ENCODE measurements at places on chromosomes 16 and 17. TPM values are rescaled to one million over a fixed set of nuclear protein-coding genes. Genes with fewer than 3 reads are reported as not detected.
A peak's percentile ranks its signal among the peaks of the same experiment; 100 is the strongest.

DNA sequence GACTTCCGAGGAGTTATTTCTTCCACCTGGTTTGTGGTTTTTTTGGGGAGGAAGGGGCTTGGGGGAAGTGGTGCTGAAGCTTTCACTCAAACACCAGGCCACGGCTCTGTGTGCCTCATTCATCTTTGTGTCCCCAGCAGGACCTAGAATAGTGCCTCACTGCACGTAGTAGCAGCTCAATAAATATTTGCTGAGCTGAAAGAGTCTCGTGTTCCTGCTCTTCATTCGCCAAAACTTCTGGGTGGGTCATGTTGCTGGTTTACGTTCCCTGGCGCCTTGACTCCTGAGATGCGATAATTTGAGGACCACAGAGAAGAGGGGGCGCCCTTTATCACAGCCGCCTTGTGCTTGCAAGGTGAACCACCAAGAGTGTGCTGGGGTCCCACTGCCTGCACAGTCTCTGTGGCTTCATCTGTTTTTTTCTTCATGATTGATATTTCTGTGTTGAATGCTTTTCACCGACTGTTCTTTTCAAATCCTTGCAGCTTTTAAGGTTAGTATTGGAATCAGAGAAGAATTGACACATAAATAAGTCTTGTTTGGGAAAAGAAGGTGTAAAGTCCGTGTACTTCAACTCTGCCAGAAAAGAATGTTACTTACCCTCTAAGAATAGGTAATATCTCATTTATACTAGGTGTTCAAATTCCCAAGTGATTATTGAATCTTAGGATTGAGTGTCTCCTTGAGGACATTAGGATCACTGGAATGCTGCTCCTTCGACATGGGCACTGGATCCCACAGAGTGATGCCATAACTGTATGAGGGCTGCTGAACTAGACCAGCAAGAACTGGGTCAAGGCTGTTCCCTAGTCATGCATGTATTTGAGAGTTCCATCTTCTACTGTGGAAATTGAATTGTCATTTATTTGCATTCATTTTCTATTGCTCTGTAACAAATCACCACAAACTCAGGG is 92.7 kb upstream of the CLEC18A start:
- DNase-seq = peak; percentile 25

- peak; percentile 40 for DNase-seq
Measured at GRCh38 chr17:29039764-29040598, 3.0 kb upstream of the PIPOX start.

- DNase-seq = no peak
Measured at GRCh38 chr16:89110641-89111040, 17.0 kb downstream of the ACSF3 start.

DNA sequence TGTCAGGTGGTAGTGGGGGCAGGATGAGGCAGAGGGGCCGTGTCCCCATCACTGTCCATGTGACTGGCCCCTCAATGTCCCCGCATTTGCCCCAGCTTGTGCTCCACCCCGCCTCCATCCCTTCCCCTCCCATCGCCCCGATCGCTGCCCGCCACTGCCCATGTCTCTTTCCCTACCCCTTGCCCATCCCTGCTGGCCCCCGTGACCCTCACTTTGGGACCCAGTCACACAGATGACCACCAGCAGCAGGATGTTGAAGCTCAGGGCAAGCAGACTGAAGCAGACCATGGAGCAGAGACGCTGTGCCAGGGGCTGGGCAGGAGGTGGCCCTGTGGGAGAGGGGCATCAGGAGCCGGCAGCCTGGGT is 6.1 kb downstream of the ASGR2 start:
- DNase-seq = no peak

DNA sequence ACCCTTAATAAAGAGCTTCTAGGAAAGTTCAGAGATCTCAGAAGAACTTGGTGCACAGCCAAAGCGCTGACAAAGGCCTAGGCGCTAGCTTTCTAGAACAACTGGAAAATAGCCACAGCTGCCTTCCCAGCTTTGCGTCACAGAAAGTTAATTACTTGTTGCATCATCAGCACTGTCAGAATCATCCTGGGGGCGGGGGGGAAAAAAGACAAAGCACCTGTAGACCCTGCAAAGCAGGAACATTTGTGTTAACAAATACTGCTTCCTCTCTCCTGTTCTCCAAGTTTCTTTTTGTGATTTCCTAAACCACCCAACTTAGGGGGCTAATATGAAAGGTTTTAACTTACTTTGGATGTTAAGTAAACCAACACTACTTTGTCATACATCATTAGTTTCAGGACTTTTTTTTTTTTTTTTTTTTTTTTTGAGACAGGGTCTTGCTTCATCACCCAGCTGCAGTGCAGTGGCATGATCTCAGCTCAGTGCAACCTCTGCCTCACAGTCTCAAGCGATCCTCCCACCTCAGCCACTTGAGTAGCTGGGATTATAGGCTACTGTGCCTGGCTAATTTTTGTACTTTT is 4.8 kb upstream of the AARSD1 start:
- no peak for DNase-seq

DNA sequence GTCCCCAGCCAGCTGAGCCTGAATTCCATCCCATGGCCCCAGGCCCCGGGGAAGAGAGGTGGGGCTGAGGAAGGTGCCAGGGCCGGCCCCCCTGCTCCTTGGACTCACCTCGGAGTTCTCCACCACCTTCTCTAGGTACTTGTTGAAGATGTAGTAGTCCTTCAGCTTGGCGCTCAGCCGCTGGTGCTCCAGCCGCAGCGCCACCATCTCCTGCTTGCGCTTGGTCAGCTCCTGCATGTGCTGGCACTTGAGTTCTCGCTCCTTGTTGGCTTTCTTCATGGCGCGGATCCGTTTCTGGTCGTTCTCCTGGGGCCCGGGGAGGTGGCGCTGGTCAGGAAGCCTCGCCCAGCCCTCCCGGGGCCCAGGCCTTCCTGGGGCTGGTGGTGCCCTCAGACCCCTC is 3.3 kb downstream of the CCDC42 start:
- no peak for DNase-seq

DNA sequence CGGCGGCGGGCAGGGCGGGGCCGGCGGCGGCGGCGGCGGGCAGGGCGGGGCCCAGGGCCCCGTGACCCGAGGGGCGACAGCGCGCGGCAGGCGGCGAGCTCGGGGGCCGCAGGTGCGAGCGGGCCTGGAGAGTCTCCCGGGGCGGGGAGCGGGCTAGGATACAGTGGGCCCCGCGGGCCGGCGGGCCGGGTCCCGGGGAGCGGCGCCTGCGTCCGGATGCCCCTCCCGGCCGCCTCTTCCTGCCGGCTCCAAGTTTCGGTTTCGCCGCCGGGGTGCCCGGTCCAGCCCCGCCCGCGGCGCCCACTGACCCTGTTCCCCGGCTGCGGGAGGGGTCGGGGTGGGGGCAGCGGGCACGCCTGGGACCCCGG is at the start of gene RNF213:
Gene RNF213, plus strand, starts transcription at position 62 of the 368 bp plus-strand sequence. CDS start 2,830 bp downstream, outside the sequence.
- DNase-seq = peak; percentile 81

- no peak for DNase-seq
Measured at GRCh38 chr17:59427425-59427921, 96.0 kb downstream of the YPEL2 start.

- DNase-seq = no peak
Measured at GRCh38 chr16:47886631-47887415, 269.0 kb downstream of the ABCC12 start.

GRCh38 chr17:20300436-20300934 is 166.9 kb downstream of the LGALS9B start:
- no peak for DNase-seq

- DNase-seq = no peak
Measured at GRCh38 chr17:12296209-12296625, 275.5 kb downstream of the MAP2K4 start.

- no peak for DNase-seq
Measured at GRCh38 chr16:78552106-78552675, 452.7 kb downstream of the WWOX start.

DNA sequence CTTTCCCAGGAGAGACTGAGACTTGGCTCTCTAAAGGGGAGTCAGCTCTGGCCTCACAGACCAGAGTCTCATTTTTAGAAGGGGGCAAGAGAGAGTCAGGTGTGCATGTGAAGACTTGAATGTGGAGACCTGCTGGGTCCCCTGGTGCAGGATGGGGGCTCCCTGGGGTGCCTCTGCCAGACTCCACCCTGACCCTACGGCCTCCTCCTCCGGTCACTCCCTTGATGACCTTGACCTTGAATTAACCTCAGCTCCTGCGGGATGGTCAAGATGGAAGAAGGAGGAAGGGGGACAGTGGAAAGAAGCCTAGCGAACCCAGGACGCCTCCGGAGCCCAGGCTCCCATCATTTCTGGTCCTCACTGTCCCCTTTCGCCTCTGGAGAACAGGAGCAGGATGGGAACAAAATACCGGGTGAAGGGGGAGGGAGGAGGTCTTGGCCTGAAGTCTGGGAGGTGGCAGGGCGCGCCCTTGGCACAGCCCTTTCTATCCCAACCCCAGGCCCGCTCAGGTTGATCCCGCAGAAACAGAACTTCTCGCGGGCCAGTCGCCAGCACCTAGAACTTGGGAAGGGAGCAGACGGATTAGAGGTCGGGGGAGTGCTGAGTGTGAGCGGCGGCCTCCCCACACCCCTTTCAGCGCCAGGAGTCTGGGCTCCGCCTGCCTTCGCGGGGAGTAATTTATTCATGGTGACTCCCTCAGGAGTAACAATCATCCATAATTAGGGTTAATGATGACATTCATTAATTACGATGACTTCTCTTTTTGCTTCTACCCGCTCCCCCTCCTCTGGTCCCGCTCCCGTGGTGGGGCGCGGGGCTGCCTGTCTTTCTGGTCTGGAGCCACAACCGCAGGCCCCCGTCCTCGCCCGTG is 1.6 kb downstream of the STAC2 start:
- DNase-seq = no peak

GRCh38 chr17:75308732-75309629 is 19.7 kb upstream of the SLC25A19 start:
- DNase-seq = peak; percentile 79

- DNase-seq = no peak
Measured at GRCh38 chr17:71477356-71477755, 643.5 kb upstream of the SOX9 start.

GRCh38 chr16:71205482-71206131 is 24.9 kb downstream of the HYDIN start:
- DNase-seq = no peak

DNA sequence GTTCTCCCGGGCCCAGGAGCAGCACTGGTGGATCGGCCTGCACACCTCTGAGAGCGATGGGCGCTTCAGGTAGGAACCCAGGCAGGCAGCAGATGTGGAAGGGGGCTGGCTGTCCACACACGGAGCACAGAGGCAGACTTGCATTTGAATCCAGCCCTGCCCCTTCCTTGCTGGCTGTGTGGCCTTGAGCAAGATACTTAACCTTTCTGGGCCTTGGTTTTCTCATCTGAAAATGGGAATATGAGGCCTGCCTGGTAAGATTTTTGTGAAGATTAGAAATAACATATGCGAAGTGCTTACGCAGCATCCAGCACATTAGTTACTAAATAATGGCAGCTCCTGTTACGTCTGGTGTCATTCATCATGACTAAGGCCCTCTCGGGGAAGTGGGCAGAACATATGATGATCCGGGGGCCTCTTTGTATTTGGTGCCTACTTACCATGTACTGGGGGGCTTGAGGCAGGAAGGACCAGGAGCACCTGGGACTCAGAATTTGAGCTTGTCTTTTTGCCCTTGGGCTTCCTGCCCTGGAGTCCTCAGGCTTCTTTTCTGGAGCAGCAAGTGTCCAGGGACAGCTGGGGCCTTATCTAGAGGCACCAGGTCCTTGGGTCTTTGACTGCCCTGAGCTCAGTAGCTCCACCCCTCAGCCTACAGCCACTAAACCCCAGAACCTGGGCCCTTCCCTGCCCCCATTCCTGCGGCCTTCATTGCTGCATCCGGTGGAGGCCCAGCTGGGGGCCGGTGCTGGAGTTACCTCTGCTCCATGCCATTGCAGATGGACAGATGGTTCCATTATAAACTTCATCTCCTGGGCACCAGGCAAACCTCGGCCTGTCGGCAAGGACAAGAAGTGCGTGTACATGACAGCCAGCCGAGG is 53.8 kb downstream of the MRC2 start:
- DNase-seq = no peak

DNA sequence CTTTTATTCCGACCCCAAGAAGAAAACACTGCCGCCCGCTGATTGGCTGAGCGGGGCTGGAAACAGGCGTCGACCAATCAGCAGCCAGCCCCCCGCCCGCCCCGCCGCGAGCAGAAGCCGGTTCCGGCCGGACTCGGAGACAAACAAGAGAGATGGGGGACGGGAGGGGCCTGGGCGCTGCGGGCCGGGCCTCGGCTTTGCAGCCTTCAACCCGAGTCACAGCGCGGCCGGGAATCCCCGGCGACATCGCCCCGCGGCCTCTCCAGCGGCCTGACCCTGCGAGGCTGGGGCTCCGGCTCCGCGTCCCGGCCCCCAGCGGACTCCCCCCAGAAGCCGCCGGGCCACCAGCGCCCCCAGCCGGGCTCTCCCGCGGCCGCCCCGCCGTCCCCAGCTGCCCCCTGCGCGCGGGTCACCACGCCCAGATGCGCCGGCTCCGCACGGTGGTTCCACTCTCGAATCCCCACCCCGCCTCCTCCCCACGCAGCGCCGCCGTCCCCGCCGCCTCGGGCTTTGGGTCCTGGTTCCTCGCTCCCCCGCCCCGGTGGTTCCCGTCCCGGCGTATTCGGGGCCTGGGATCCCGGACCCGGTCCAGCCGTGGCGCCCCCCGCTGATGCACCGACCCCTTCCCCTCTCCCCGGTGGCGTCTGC is 346 bp upstream of the SLC43A2 start:
- DNase-seq = peak; percentile 95

DNA sequence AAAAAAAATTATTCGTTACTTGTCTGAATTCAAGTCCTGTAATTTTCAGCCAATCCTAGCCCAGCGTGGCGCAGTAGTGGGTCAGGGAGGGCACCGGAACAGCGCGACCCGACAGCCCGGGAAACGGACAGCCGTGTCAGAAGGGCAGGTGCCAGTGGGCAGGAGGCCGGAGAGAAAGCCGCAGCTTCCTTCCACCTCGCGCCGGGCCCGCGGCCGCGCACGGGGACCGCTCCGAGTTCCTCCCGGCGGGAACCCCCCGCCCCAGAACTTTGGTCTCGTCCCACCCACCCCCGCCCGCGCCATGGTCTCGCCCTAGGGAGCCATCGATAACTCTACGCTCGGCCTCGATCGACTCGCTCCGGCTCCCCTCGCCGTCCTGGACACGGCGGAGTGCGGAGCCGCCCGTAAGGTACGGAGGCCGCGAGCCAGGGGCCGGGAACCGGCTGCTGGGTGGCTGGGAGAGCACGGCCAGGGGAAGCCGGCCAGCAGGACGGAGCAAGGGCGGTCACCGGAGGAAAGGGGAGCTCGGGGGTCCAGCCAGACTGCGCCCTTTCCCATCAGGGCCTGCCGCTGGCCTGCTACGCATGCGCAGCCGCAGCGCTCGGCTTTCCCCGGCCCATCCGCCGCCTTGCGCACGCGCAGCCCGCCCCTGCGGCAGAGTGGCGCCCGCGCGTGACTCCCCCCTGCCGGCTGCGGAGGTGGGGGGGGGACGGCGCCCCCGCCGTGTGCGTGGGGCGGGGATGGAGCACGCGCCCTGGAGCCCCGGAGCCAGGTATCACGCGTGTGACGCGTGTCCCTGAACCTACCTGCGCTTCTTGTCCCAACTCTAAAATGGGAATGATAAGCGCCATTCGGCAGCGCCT is at the start of gene MLST8:
Gene MLST8, plus strand, starts transcription at position 351 of the 863 bp plus-strand sequence. CDS start 632 bp downstream, outside the sequence.
- DNase-seq = peak; percentile 96

- no peak for DNase-seq
Measured at GRCh38 chr16:921321-921905, 49.4 kb downstream of the LMF1 start.

GRCh38 chr17:7558544-7559319 is at the start of gene TNFSF13:
TNFSF13 (plus strand) TSS chr17:7558750; CDS start chr17:7559040, 290 bp downstream.
- peak; percentile 73 for DNase-seq

CCL2 gene
- 3.8 TPM for total RNA-seq

TBC1D28 gene
- total RNA-seq = not detected

SYT17 gene
- total RNA-seq = 26.4 TPM

HS3ST3A1 gene
- 10.7 TPM for total RNA-seq

CCL8 gene
- not detected for total RNA-seq

KRT20 gene
- total RNA-seq = 101 TPM

ATP2C2 gene
- 5.5 TPM for total RNA-seq

KRT28 gene
- not detected for total RNA-seq

KCNJ2 gene
- 2.0 TPM for total RNA-seq

PABPN1L gene
- total RNA-seq = not detected
